ENCODE measurements at places on chromosomes 4 and X.

GRCh38 chr4:139278485-139278884 lies 1.5 kb downstream of the MGARP start:
- no peak for DNase-seq

DNA sequence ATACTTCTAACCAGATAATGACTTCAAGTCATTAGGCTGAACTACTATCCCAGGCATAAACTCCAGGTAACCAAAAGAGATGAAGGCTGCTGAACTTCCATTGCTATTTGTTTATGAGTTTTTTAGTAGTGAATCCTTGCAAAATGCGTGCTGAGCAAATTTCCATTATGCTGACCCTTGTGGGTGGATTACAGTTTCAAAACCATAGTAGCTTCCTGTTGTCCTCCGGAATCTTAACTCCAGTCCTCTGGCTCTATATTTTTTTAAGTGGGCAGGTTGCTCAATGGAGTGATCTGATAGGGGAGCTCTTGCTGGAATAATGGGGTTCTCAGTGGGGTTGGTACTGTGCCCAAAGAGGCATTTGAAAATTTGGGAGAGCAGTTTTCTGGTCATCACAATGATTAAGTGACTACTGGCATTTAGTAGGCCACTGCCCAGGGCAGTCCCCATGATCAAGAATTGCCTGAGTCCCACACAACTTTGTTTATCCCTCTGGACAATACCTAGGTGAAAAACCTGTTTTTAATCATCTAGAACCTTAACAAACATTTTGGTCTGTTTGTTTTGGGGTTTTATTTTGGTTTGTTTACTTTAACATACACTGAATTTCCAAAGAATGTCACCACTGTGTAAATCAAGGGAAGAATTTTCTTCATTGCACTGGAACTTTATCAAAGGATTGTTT lies 302.3 kb upstream of the GATB start:
- DNase-seq: no peak

GRCh38 chr4:25914670-25915352 lies 791 bp downstream of the SMIM20 start:
- no peak for DNase-seq

- DNase-seq: no peak
These were observed 175.8 kb downstream of the GC start for GRCh38 chr4:71607780-71608677.

- DNase-seq: no peak
These were observed 561.5 kb downstream of the ANKRD50 start for GRCh38 chr4:124151031-124151430.

GRCh38 chr4:80790152-80790551 lies 240.4 kb upstream of the BMP3 start:
- DNase-seq: no peak

DNA sequence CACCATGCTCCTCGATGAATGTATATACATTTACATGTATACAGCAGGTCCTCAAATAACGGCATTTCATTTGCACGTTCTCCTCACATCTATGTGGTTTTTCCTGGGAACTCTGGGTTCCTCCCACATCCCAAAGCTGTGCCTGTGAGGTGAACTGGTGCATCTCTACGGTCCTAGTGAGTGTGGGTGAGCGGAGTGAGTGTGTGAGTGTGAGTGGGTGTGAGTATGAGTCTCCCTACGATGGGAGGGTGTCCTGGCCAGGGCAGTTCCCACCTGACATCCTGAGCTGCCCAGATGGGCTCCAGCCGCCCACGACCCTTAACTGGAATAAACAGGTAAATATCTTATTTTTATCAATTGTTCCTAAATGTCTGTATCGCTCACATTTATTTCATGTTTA lies 40.0 kb downstream of the ACSL1 start:
- no peak for DNase-seq

DNA sequence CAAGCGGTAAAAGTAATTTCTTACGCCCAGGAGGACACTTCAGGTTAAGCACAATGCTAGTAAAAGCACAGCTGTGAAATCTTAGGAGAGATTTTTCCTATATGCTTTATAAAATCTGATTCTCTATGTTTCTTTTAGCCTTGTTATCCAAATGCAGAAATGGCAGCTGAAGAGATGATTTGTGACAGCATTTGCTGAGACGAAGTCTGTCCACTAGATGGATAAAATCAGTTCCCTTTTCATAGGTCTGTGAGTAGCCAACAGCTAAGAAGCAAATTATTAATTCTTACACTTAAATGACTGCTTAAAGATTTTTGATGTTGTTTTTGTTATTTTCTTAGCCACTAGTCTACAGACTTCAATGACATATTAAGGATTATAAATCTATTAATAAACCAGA lies 5.3 kb downstream of the GPM6A start:
- DNase-seq: no peak

DNA sequence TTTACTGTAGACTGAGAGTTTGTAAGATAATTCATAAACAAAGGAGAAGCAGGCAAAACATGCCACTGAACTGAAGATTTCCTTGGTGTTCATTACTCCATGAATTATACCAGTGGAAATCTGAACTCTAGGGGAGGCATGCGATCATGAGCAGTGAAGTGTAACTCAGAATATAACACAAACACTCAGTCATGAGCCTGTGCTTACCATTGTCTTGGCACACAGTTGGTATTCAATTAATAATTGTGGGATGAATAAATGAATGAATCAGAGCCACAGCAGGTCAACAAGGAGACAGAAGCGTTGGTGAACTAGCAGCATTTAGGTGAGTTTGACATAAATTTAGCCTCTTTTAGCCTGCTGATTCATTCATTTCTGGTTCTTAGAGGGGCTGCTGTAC lies 263.5 kb upstream of the DKK2 start:
- DNase-seq: no peak

GRCh38 chr4:89353514-89353913 lies 45.9 kb upstream of the GPRIN3 start:
- DNase-seq: no peak

- no peak for DNase-seq
These were observed 61.1 kb upstream of the STS start for GRCh38 chrX:7086384-7086783.

- DNase-seq: no peak
These were observed 12.4 kb upstream of the RADX start for GRCh38 chrX:106599411-106599810.

DNA sequence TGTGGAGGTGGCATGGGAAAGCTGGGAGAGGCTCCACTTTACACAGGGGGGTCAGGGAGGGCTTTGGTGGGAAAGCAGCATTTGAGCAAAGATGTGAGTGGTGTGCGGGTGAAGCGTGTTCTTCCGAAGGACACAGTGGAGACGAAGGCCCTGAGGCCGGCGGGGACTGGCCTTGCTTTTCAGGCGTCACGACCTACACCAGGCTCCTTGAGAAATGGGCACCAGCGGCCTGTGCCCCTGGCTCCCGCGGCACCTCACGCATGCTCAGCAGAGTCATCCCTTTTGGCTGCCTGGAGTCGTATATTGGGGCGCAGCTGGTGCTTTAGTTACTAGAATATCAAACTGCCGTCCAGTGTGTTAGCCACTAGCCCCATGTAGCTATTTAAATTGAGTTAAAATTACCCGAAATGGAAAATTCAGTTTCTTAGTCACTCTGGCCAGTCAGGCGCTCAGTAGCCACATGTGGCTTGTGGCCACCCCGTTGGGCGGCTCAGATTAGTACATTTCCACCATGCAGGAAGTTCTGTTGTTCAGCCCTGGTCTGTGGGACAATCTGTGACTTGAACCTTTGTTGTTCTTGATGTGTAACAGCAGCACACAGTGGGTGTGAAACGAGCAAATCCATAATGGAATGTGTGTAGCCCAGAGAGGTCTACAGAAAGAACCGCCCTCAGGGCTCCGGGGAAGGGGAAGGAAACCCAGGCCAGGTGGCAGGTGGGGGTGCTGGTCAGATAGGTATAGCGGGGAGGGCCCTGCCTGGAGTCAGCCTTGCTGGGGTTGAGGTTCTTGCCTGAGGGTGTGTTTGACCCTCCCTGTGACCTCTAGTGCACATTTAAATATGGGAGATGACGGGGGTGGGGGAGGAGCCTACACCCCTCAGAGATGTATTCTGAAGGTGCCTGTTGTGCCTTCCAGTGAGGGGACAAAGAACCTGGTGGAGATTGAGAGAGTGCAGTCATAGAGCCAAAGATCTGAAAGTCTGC lies 30.4 kb downstream of the TBC1D14 start:
- no peak for DNase-seq

GRCh38 chr4:94419956-94420355 lies 31.8 kb upstream of the PDLIM5 start:
- no peak for DNase-seq

DNA sequence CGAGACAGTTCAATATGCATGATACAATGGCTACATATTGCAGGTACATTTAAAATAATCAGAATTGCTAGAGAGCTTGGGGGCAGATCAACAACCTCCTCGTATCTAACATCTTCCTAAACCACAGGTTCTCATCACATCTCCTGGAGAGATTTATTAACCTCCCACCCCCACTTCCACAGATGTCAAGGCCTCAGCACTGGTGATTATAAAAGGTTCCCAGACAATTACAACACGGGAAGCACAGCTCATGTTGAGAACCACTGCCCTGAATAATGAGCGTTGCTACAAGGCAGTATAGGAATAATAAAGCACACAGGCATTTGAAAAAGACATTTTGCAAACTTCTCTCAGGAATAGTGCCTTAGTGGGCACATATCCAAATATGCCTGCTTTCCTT lies 42.8 kb downstream of the ELOVL6 start:
- no peak for DNase-seq

- no peak for DNase-seq
These were observed 146.4 kb downstream of the FHIP1A start for GRCh38 chr4:151555151-151555945.

DNA sequence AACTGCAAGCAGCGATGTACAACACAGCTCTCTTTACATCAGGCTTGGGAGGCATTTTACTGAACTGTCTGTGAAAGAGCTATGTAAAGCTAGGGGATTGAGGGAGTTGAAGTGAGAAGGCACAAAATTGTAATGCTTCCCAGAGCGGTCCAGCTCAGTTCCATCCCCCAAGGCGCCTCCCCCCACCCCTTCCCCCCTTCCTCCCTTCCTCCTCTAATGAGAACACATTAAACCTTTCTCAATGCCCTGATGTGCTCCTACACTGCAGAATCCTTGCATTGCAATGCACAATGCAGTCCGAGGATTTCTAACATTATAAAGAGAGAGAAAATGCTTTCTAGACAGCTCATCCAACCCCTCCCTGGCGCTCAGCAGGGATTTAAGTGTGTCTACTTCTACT lies 73.9 kb downstream of the CXXC4 start:
- DNase-seq: no peak

GRCh38 chr4:139609647-139610046 lies 53.6 kb upstream of the SETD7 start:
- DNase-seq: no peak

- no peak for DNase-seq
These were observed 19.4 kb downstream of the SORBS2 start for GRCh38 chr4:185792384-185793115.

Measured in activated T-helper 1 cell treated with anti-CD3 and anti-CD28 coated beads, Interleukin-2, amount 50 U/mL, for 16 hours (primary cell).